ENCODE measurements at places on chromosomes 2 and 18.

DNA sequence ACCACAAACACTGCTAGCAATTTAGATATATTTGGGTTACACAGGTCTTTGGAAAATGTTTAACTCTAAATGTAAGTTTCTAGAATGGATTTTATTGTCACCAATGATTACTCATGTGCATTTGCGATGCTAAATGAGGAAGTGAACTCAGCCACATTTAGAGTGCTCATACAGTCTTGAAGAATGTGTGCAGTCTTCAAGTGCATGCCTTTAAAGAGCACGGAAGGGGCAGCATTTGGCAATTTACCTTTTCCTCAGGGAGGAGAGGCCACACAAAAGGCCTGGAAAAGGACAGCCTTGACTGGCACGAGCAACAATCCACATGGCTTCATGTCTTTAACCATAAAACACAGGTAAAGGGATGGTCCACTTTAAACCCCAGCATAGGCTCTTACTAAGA lies 78.5 kb upstream of the STK17B start:
- DNase-seq = no peak

DNA sequence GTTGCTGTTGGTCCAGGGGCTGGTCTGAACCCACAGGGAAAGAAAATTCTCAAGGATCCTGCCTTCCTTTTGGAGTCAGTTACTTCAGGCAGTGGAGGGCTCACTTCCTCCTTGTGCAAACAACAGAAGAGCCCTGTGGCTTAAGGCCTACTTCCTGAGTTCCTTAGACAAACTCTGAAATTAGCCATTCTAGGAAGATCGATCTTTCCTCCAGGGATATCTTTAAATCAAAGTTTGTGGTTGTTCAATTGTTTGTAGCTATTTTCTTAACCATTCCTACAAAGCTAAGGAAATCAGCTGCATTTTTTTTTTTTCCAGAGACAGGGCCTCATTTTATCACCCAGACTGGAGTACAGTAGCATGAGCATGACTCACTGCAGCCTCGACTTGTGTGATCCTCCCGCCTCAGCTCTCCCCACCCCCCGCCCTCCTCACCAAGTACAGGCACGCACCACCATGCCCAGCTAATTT lies 156.0 kb downstream of the TANC1 start:
- no peak for DNase-seq

GRCh38 chr2:210421916-210422315 lies 54.6 kb downstream of the LANCL1 start:
- DNase-seq = no peak

GRCh38 chr2:227125506-227125905 lies 38.5 kb downstream of the COL4A4 start:
- peak; percentile 6 for DNase-seq

- DNase-seq = no peak
Measured at GRCh38 chr2:39581866-39582265, 83.9 kb upstream of the TMEM178A start.

- DNase-seq = no peak
Measured at GRCh38 chr2:130258356-130258755, 60.1 kb upstream of the TUBA3E start.

DNA sequence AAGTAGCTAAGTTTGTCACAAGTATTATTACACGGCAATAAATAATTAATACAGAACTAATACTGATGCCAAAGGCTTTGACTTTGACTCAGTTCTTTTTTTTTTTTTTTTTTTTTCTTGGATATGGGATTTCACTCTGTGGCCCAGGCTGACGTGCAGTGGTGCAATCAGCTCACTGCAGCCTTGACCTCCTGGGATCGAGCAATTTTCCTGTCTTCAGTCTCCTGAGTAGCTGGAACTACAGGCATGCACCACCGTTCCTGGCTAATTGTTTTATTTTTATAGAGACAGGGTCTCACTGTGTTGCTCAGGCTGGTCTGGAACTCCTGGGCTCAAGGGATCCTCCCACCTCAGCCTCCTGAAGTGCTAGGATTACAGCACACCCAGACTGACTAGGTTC lies 284.5 kb downstream of the SS18 start:
- DNase-seq = no peak

DNA sequence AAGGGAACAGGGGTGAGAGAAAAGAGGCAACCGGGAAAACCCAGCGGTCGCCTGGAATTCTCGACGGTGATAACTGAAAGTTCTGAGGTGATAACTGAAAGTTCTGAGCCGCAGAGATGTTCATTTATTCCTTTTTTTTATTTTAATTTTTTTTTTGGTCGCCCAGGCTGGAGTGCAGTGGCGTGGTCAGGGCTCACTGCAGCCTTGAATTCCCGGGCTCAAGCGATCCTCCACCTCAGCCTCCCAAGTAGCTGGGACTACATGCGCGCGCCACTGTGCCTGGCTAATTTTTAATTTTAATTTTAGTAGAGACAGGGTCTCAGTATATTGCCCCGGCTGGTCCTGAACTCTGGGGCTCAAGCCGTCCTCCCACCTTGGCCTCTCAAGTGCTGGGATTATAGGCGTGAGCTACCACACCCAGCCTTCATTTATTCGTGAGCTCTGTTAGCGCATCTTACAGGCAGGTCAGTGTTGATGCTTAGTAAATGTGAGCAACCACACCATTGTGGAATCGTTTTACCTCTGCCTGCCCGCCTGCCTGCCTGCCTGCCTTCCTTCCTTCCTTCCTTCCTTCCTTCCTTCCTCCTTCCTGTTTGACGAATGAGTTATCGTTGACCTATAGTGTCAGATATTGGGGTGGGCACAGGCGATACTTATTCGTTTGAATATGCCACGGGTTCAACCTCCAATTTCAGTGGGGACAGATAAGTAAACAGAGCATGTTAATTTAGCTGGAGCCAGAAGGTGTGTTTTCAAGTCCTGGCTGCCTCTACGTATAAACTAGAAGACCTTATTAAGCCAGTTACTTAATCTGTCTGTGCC lies 557 bp upstream of the E2F6 start:
- DNase-seq = no peak

DNA sequence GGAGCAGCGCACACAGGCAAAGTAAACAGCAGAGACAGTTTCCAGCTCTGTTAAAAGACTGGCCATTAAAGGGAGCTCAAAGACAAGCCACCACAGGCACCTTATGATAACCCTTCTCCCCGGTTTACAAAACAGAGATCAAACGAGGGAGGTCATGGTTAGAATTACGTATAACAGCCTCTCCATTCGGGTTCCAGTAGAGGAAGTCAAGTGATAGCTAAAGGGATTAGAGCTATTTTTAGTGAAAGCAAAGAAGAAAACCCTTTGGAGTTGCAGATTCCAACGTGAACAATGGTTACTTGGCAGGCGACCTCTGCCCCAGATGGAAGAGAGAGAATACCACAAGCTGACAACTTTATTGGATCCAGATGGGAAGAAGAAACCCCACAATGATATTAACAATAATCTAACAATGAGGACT lies 31.2 kb upstream of the EDAR start:
- no peak for DNase-seq
